Osteoblast (primary cell): ENCODE measurements at places on chromosomes 16 and 17. TPM values are rescaled to one million over a fixed set of nuclear protein-coding genes. Genes with fewer than 3 reads are reported as not detected.

The ITGAX gene
- under 0.01 and 0.36 TPM in 2 replicates for total RNA-seq

The ASIC2 gene
- total RNA-seq: not detected in 2 replicates

The FBXW10B gene
- total RNA-seq: 0.29 and 0.36 TPM in 2 replicates

The CMTM1 gene
- 4.0 and 4.1 TPM in 2 replicates for total RNA-seq

The AOC3 gene
- total RNA-seq: under 0.01 TPM in 1 of 2 replicates, not detected in the other

The CA5A gene
- not detected in 2 replicates for total RNA-seq

The AURKB gene
- 3.6 and 4.7 TPM in 2 replicates for total RNA-seq

The AIPL1 gene
- total RNA-seq: not detected in 2 replicates

GRCh38 chr16:71467810-71468209 is 5.8 kb upstream of the ZNF23 start:
- H3K27me3 ChIP-seq: no peaks in the 10 kb centered on the region
- no peaks in the 10 kb centered on the region for H3K36me3 ChIP-seq
- H3K27ac ChIP-seq: no peak overlapping the region
- no peaks in the 10 kb centered on the region for H3K4me1 ChIP-seq
- no peak overlapping the region for H3K4me3 ChIP-seq

DNA sequence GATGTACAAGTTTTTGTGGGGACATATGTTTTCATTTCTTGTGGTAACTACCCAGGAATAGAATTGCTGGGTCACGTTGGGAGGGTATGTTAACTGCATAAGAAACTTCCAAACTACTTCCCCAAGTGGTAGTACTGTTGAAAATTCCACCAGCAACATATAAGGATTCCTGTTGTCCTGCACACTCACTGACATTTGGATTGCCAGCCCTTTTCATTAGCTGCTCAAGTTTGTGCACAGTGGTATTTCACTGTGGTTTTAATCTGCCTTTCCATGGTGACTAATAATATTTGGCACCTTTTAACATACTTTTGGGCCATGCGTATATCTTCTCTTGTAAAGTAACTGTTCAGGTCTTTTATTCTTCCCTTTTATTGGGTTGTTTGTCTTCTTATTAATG is 103.3 kb downstream of the GNAO1 start:
- DNase-seq: peak; percentile 91
- peaks cover 4% of the 10 kb centered on the region for H3K27me3 ChIP-seq
- H3K4me3 ChIP-seq: no peak overlapping the region
- no peaks in the 10 kb centered on the region for H3K36me3 ChIP-seq

GRCh38 chr17:61809816-61810392 is 53.4 kb downstream of the BRIP1 start:
- H3K27ac ChIP-seq: peak overlapping the region; percentile 36
- no peaks in the 10 kb centered on the region for H3K36me3 ChIP-seq
- peaks cover 41% of the 10 kb centered on the region for H3K4me1 ChIP-seq

DNA sequence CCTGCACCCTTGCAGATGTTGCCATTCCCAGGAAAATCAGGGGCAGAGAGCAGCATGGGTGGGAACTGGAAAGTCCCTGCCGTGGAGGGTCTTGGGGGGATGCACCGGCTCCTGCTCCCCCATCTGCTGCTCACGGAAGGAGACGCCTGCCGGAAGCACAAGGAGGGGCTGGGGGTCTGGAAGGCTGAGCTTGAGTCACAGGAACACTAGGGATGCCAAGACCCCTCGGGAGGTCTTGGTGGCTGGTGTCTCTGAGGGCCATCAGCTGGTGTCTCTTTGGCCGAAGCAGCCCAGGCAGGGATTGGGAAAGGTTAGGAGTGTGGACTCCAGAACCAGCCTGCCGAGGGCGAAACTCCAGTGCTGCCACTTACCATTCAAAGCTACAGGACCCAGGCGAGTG is 29.4 kb upstream of the GNA13 start:
- no peak overlapping the region for H3K4me3 ChIP-seq
- H3K4me1 ChIP-seq: no peaks in the 10 kb centered on the region
- H3K27me3 ChIP-seq: peaks cover 54% of the 10 kb centered on the region
- no peak overlapping the region for H3K27ac ChIP-seq
- no peaks in the 10 kb centered on the region for H3K36me3 ChIP-seq
- DNase-seq: no peak

- H3K27me3 ChIP-seq: peaks cover 4% of the 10 kb centered on the region
- no peaks in the 10 kb centered on the region for H3K36me3 ChIP-seq
- H3K4me1 ChIP-seq: peaks cover 12% of the 10 kb centered on the region
- peak; percentile 69 for DNase-seq
- H3K27ac ChIP-seq: no peak overlapping the region
Measured at GRCh38 chr17:34177642-34178041, 77.4 kb upstream of the CCL2 start.

DNA sequence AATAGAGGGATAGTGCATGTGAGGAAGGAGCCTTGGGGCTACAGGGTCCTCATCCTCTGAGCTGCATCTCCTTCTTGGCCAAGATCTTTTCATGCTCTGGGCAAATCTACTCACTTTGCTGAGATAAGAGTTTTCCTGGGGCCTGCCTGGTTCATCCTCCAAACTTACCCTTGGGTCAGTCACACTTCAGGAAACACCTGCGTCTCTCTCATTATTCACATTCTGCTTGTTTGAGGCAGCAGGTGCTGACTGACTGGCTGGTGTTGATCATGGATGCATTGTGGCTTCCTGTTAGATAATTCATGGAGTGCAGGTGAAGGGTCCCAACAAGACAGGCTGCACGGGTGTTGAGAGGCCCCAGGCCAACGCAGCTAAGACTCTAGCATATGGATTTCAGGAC is 162.6 kb downstream of the SALL1 start:
- H3K36me3 ChIP-seq: no peaks in the 10 kb centered on the region
- no peak for DNase-seq
- H3K27me3 ChIP-seq: no peaks in the 10 kb centered on the region
- no peak overlapping the region for H3K27ac ChIP-seq
- H3K4me1 ChIP-seq: no peaks in the 10 kb centered on the region
- H3K4me3 ChIP-seq: no peak overlapping the region

- H3K4me1 ChIP-seq: peaks cover 28% of the 10 kb centered on the region
- DNase-seq: no peak
- H3K4me3 ChIP-seq: no peak overlapping the region
- H3K36me3 ChIP-seq: no peaks in the 10 kb centered on the region
- no peak overlapping the region for H3K27ac ChIP-seq
Measured at GRCh38 chr16:84544031-84544773, 39.7 kb upstream of the MEAK7 start.

GRCh38 chr16:80583466-80583865 is 42.7 kb downstream of the DYNLRB2 start:
- no peak for DNase-seq
- no peak overlapping the region for H3K27ac ChIP-seq
- H3K36me3 ChIP-seq: no peaks in the 10 kb centered on the region
- peak overlapping the region; percentile 10 for H3K4me3 ChIP-seq
- no peaks in the 10 kb centered on the region for H3K27me3 ChIP-seq

- no peak within 1 kb of the TSS for H3K27ac ChIP-seq
- no peaks in the 10 kb centered on the region for H3K4me1 ChIP-seq
- no peak within 1 kb of the TSS for H3K4me3 ChIP-seq
- H3K27me3 ChIP-seq: no peaks in the 10 kb centered on the region
Measured at GRCh38 chr16:4787627-4788482, at the start of gene SEPTIN12. TSS of gene SEPTIN12 (minus strand) at chr16:4788345. CDS start at chr16:4787645, 700 bp downstream.

DNA sequence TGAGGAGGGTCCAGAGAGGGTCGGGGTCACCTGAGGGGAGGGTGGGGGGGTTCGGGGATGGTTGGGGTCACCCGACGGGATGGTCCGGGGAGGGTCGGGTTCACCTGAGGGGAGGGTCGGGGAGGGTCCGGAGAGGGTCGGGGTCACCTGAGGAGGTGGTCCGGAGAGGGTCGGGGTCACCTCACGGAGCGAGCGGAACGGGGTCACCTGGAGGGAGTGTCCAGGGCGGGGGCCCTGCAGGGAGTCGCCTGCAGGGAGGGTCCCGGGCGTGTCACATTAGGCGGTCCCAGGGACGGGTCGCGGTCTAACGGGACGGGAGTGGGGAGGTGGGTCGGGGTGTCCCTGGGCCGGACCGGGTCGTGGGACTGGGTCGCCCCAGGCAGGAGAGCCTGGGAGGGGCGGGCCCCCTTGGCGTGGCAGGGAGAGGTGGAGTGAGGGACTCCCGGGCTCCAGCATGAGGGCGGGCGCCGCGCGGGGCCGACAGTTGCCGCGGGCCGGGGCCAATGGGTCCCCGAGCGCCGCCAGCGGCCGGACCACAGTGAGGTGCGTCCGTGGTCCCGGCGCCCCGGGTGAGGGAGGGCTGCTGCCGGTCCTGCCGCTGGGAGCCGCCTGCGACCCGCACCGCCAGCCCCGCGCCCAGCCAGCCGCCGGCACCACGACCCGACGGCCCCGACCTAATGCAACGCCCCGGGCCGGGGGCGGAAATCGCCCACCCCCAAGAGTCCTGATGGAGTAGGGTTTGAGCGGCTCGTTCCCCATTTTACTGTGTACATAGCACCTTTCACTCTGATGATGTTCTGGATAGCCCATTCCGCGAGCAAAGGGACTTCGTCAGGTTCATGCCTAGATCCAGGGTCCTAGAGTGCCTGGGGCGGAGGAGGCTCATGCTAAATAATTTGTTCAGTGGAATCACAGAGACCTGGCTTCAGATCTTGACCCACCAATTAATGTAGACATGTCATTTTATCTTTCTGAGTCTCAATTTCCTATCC is 1.2 kb upstream of the ABCA3 start:
- no peak overlapping the region for H3K27ac ChIP-seq
- DNase-seq: peak; percentile 56
- H3K4me3 ChIP-seq: no peak overlapping the region
- peaks cover 5% of the 10 kb centered on the region for H3K4me1 ChIP-seq

DNA sequence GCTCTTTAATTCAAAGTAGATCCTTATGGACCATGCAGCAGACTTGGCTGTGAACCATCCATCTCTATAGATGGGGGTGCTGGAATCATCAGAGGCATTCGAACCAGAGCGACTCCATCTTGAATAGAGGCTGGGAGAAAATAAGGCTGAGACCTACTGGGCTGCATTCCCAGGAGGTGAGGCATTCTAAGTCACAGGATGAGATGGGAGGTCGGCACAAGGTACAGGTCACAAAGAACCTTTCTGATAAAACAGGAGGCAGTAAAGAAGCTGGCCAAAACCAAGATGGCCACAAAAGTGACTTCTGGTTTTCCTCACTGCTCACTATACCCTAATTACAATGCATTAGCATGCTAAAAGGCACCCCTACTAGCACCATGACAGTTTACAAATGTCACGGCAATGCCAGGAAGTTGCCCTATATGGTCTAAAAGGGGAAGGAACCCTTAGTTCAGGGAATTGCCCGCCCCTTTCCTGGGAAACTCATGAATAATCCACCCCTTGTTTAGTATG is 89.2 kb upstream of the BRD7 start:
- no peak overlapping the region for H3K4me3 ChIP-seq
- no peak for DNase-seq
- H3K27me3 ChIP-seq: peaks cover 9% of the 10 kb centered on the region
- H3K36me3 ChIP-seq: no peaks in the 10 kb centered on the region
